ENCODE measurements at places on chromosomes 13 and 19.

- no peak for DNase-seq
Measured at GRCh38 chr13:72541674-72542073, 185.8 kb downstream of the MZT1 start.

DNA sequence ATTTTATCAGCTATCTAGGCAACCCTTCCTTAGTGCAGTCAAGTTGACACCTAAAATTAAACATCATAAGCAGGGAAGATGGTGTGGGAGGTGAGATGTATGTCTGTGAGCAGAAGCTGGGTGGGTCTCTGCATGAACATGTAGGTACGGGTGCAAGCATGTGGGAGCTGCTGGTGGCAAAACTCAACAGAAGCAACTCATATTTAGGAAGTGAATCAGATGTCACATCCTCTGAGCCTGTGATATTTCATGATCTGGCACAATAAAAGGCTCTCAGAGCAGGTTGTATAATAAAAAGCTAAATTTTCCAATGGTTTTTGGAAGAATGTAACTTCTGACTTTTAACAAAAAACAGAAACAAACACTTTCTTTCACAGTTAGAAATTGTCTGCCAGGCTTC is 44.4 kb downstream of the C1QTNF9 start:
- DNase-seq, result no peak

DNA sequence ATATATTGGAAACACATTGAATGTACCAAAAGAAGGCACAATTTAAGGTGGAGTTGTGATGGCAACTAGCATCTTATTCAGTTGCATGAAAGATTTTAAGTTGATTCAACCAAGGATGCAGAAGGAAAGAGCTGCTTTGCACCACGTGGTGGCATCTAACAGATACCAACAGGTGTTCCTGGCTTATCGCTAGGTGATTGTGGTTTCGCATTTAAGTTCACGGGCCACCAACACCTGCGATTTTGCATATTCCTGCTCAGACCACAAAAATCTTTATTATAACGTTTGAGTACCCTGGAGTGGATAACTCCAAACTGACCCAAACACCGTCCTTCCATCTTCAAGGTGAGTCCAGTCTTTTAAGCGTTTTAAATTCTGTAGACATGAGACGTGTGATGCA is 45.3 kb downstream of the RGCC start:
- no peak for DNase-seq

DNA sequence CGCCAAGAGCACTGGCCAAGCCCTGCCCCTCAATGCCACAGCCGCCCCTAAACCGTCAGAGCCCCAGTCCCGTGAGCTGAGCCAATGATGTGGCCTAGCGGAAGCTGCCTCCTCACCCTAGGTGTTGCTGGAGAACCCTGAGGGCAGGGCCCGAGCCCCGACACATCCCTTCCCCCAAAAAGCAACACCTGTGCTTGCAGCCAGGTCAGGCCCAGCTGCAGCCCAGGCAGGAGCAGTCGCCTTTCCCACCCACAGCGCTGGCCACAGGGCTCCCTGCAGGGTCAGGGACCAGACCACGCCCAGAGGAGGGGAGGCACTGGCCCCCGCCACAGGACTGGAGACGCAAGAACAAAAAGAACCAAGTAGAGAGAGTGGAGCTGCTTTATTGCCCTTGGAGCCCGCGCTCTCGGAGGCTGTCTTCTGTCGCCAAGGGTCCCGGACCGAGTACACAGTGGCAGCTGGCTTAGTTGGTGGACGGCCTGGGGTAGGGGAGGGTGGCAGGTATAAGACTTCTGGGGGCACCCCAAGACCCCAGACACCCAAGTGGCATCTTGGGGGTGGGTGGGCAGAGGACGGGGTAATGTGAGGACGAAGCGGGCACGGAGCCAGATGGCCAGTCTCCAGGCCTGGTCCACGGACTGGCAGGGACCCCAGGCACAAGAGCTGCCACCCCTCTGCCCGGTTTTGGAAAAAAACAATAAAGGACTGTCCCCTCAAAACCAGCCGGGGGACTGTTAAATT is 3.3 kb downstream of the P2RY11 start:
- DNase-seq, result no peak

- DNase-seq, result no peak
Measured at GRCh38 chr19:5020368-5020767, 51.5 kb downstream of the KDM4B start.

DNA sequence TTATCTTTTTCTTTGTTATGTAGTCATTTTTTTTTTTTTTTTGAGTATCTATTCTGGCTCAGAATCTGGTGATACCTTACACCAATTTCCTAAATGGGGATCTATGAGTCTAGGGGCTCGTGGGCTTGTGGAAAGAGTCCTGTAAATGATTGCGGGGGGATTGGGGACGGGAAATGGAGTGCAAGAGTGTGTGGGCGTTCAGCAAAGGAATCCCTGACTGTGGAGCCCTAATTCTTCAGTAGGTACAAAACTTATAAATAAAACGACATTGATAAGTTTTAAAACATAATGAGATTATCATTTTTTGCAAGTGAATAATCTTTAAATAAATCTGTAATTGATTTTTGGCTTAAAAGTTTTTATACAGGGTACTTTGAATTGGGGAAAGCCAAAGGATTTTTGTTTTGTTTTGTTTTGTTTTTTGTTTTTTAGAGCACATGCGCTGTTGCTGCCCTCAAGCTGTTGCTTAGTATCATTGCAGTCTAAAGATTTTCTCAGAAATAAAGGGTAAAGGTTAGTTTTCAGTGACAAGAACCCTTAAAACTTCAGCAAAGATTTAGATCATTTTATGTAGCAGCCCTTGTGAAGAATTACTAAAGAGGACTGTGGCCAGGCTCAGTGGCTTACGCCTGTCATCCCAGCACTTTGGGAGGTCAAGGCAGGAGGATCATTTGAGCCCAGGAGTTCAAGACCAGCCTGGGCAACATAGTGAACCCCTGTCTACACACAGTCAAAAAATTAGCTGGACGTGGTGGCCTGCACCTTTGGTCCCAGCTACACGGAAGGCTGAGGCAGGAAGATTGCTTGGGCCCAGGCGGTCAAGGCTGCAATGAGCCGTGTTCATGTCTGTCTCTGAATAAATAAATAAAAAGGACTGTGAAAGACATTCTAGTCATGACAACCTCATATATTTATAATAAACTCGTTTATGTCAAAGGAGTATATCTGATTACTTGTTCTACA is 1.7 kb downstream of the ERCC5 start:
- DNase-seq, result no peak

DNA sequence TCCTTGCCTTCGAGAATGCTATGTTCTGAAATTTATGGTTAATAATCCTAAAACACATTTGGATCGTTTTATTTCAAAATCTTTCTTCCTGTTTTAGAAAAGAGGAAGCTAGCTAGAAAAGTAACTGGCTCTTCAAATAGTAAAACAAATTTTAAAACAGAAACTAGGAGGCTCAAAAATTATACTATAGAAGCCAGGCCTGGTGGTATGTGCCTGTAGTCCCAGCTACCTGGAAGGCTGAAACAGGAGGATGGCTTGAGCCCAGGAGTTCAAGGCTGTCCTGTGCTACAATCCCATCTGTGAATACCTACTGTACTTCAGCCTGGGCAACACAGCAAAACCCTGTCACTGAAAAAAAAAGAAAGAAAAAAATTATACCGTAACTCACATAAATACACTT is 57.9 kb downstream of the ELF1 start:
- no peak for DNase-seq

All from HuH-7 (cell line).